ENCODE measurements at places on chromosomes 7 and 10.

- no peak for DNase-seq
Observed at GRCh38 chr10:5434017-5434753, 21.8 kb downstream of the NET1 start.

- DNase-seq: no peak
Observed at GRCh38 chr7:6160191-6160623, 112.2 kb downstream of the CYTH3 start.

- peak; percentile 10 for DNase-seq
Observed at GRCh38 chr7:151992375-151992774, 33.1 kb upstream of the GALNT11 start.

GRCh38 chr10:3784510-3785250 is at the start of gene KLF6:
Gene KLF6 (minus strand): TSS chr10:3785209. CDS start chr10:3785014, 195 bp downstream.
- no peak for DNase-seq

GRCh38 chr10:69959911-69960310 is 92.7 kb upstream of the MACROH2A2 start:
- DNase-seq: no peak

DNA sequence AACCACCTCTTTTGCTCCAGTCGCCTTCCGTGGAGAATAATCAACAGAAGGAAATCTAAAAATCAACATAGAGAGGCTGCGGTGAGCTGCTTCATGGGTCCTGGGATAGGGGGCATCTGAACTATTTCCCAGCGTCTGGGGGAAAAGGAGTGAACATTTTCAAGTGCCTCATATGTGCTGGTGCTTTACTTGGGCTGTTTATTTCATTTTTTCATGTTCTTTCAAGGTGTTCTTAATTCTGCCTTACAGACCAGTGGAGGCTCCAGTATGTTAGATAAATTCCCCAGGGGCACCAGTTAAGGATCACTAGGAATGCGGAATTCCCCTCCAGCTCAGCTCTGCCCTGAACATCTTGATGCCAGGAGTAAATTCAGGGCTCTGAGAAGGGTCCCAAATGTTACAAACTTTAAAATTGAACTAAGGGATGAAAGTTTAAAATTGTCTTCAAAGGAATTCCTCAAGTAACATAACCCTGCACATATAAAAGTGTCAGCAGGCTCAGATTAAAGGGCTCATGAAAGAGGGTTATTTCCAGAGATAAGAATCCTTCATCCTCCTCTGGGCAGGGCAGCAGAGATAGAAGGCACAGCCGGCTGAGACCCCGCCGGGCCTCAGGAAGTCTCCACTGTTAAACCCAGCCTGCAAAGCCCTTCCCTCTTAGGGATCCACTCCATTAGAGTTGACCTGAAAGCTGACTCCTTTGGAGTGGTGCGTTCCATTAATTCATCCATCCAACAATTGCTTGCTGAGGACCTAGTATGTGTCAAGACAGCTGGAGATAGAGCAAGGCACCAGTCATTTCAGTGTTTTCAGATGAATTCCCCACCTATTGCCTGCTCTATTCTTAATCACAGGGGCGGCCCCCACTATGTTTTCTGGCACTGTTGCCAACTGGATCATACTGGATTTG is 345.8 kb downstream of the KCNMA1 start:
- DNase-seq: no peak

DNA sequence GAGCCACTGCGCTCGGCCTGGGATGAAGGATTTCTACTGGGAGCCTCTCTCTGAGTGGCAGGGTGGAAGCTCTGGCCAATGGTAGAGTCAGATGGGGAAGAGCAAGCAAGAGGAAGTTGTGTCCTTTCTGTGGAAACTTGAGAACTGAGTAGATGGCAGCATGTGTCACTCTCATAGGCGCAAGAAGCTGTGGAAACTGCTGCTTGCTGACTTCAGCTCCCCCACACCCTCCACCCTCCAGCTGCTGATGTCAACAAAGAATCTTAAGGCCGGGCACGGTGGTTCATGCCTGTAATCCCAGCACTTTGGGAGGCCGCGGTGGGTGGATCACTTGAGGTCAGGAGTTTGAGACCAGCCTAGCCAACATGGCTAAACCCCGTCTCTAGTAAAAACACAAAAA is 39.8 kb upstream of the SRGN start:
- no peak for DNase-seq

DNA sequence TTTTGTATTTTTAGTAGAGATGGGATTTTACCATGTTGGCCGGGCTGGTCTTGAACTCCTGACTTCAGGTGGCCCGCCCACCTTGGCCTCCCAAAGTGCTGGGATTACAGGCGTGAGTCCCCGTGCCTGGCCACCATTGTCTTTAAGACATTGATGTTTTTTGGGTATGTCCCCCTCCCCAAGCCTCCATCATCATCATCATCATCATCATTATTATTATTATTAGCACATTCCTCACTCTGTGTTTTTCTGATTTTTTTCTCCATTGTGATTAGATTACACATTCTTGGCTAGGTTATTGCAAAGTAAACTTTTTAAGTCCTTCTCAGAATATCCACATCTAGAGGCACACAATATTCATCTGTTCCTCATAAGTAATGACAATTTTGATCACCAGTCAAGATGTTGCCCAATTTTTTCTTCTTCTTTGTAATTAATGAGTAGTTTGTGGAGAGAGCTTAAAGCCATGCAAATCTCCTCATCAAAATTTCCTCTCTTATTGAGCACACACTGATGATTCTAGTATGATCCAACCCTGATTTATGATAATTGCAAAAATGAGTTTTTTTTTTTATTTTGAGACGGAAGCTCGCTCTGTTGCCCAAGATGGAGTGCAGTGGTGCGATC is 47.5 kb downstream of the EPC1 start:
- no peak for DNase-seq

GRCh38 chr10:84360637-84361365 is 32.4 kb downstream of the CCSER2 start:
- DNase-seq: no peak

GRCh38 chr7:139875821-139876241 is 46.8 kb downstream of the TBXAS1 start:
- no peak for DNase-seq

GRCh38 chr7:54679490-54679817 is 79.6 kb downstream of the SEC61G start:
- no peak for DNase-seq

GRCh38 chr7:47943676-47944474 is 4.4 kb downstream of the PKD1L1 start:
- DNase-seq: no peak

- DNase-seq: no peak
Observed at GRCh38 chr7:75876126-75876881, 2.5 kb upstream of the RHBDD2 start.

GRCh38 chr7:81624021-81624592 is 145.7 kb downstream of the HGF start:
- DNase-seq: no peak

- DNase-seq: no peak
Observed at GRCh38 chr7:50262916-50263690, 41.4 kb upstream of the IKZF1 start.

DNA sequence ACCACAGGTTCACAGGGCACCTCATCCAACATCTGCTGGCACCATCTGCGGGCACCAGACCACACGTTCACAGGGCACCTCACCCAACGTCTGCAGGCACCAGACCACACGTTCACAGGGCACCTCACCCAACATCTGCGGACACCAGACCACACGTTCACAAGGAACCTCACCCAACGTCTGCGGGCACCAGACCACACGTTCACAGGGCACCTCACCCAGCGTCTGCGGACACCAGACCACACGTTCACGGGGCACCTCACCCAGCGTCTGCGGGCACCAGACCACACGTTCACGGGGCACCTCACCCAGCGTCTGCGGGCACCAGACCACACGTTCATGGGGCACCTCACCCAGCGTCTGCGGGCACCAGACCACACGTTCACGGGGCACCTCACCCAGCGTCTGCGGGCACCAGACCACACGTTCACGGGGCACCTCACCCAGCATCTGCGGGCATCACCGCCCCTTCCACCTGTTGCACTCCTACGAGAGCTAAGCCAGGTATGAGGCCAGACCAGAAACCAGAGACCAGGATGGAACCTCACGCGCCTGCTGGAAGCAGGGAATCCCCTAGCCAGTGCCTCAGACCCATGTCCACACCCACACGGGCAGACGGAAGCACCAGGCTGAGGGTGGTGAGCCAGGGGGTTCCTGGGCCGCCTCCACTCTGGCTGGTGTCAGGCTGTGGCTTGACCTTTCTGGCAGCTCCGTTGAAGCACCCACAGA is 182.8 kb downstream of the MAD1L1 start:
- DNase-seq: no peak

DNA sequence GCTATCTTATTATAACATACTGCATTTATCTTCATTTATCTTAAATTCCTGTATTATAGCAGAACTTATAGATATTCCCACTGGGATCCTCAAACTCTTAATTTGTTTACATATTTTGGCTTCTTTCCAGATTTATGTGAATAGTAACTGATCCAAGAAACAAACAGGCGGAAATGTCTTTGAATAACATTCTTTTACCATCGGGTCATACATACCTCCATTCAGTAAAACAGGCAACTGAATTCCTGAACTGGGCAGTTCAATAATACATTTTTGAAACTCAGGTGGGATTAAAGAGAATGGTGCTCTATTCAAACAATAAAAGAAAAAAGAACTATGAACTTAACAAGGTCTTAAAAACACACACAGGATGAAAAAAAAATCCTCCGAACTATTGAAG is 337.4 kb downstream of the CRPPA start:
- no peak for DNase-seq

- DNase-seq: no peak
Observed at GRCh38 chr7:20240080-20240926, 23.1 kb upstream of the MACC1 start.

DNA sequence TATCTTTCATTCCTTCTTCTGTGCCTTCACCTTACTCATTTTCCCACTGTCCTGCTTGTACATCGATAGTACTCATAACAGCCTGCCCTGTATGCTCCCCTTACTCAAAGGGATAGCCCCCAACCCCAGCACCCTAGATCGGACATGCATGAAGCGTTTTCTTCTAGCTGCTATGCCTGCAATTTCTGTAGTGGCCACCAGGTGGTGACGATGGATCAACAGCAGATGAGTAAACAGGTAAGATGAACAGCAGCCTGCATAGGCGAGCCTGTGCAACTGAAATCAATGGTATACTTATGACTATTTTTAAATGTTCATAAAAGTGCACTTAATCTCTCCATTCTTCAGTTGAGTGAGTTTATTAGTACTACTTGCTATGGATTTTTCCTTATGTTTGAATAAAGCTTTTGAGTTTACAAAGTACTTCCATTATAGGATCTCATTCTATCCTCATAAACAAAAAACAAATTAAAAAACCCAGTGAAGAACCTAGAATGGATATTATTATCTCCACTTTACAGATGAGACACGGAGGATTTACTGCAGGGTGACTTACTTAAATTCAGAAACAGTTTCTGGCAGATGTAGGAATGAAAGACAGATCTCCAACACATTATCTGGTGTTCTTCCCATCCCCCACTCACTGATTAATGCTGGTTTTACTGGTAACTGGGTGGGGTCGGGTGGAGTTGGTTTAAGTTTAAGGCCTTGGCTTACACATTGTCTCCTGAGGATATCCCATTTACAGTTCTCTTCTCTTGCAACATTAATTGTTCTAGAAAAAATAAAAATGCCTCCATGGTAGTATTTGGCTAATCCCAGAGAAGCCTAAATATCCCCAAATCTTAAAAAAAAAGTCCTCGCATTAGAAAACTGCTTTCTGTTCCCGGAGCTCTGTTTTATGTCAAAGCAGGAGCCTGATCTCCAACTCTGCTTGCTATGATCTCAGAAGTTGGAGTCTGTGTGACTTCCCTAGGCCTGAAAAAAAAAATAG is 222.1 kb downstream of the GLI3 start:
- no peak for DNase-seq

- no peak for DNase-seq
Observed at GRCh38 chr7:114802632-114803031, 119.3 kb upstream of the MDFIC start.

DNA sequence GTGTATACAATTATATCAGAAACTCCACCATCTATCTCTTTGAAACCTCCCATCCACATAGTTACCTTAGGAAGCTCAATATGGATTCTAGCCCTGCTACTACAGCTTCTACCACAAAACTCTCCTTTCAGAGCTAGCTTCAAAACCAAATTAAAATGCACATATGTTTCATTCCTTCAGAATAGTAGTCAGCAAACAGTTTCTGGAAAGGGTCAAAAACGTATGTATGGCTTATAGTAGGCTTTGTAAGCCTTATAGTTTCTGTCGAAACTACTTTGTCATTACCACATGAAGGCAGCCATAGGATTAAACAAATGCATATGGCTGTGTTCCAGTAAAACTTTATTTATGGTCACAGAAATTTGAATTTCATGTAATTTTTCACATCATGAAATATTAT is 155.6 kb upstream of the LAMB4 start:
- DNase-seq: no peak

- no peak for DNase-seq
Observed at GRCh38 chr7:29935111-29935510, 54.5 kb downstream of the SCRN1 start.

- DNase-seq: no peak
Observed at GRCh38 chr7:101733713-101734475, 83.5 kb upstream of the CUX1 start.

DNA sequence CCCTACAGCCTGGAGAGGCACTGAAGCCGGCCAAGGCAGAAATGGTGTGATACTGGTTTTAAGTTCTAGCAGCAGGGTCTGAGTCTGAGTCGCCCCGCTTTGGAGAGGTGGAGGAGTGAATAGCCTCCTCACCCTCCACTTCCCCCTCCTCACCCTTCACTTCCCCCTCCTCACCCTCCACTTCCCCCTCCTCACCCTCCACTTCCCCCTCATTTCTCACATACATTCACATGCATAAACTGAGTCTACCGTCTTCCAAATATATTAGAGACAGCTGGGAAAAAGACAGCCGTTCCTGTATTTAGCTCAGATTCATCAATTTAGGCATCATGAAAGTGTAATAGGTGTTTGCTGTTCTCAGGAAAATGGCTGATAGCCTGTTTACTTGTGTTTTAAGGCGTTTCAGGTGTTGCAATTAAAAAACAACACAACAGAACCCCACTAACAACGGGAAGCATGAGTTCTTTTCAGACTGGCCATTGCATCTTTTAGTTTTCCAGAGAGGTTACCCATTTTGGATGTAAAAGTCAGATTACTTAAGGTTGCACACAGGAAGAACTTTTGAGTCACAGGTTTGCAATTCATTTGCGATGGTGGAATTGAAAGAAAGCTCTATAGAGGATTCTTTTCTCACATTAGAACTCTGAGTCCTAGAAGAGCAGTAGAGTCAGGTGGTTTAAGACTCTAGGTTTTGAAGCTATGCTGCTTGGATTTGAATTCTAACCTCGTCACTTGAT is 861 bp downstream of the NRBF2 start:
- DNase-seq: no peak

DNA sequence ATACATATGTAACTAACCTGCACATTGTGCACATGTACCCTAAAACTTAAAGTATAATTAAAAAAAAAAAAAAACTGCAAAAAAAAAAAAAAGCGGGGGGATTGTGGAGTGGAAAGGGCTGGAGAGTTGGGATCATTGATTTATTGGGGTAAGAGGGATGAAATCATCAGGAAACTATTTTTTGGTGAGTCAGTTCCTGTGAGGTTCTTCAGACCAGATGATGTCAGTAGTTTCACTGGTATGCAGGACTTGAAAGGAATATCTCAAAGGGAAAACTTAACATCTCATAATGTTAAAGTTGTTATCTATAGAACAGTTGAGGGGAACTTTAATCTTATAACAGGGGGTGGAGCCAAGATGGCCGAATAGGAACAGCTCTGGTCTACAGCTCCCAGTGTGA is 32.6 kb upstream of the TECTB start:
- DNase-seq: no peak

GRCh38 chr7:142298009-142298408 is 40.2 kb upstream of the PRSS58 start:
- no peak for DNase-seq

GRCh38 chr10:80168679-80169380 is 36.3 kb downstream of the PLAC9 start:
- DNase-seq: no peak
